WERI-Rb-1 (cell line): ENCODE measurements at places on chromosomes 13 and 19.

DNA sequence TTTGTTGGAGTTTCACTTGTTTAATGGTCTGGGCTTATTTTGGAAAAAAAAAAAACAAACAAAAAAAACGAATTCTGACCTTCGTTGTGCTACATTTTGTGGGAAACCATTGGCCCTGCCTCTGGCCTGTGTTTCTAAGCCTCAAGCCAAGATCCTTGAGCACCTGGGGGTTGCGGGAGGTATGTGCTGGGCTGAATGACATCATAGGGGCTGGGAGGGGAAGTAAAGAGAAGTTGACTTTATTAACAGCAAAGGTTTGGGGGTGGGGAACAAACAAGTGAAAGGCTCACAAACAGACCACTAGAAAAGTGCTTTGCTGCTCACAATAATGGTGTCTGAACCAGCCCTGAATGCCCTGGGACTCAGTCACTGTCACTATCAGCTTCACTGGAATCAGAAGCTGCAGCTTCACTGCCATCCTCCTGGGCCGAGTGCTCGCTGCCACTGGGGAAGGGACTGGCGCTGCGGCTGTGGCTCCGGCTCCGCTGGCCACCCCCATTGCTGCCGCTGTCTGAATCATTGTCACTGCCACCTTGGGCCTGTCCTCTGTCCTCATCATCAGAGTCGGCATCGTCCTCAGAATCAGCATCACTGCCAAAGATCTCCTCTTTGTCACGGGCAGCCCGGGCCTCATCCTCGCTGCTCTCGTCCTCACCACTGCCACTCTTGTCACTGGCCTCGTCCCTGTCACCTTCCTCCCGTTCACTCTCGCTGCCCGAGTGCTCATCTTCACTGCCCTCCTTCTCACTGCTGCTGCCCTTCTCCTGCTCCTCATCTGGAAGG, 5.1 kb downstream of the PAF1 start:
- DNase-seq, result no peak

- DNase-seq, result no peak
These were observed 4.8 kb downstream of the SYT5 start for GRCh38 chr19:55175117-55175867.

- no peak for DNase-seq
These were observed 392.8 kb downstream of the SLITRK6 start for GRCh38 chr13:85406269-85406975.

DNA sequence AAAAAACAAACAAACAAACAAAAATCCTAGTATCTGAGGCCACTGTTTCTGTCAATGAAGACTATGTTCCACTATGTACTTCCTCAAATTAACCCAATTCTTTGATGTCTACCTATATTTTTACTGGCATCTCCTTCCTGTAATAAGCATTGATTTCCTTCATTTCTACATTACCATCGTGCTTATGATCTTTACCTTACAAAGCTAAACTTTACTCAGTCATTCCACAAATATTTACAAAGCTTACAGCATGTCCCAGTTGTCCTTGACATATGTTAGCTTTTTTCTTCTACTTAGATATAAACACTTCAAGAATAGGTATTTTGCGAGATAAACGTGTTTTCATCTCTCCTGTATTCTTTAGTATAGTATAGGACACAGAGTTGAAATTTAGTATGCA, 1090.9 kb downstream of the PCDH9 start:
- DNase-seq, result no peak

- no peak for DNase-seq
These were observed 16.5 kb downstream of the RXFP2 start for GRCh38 chr13:31755803-31756212.

DNA sequence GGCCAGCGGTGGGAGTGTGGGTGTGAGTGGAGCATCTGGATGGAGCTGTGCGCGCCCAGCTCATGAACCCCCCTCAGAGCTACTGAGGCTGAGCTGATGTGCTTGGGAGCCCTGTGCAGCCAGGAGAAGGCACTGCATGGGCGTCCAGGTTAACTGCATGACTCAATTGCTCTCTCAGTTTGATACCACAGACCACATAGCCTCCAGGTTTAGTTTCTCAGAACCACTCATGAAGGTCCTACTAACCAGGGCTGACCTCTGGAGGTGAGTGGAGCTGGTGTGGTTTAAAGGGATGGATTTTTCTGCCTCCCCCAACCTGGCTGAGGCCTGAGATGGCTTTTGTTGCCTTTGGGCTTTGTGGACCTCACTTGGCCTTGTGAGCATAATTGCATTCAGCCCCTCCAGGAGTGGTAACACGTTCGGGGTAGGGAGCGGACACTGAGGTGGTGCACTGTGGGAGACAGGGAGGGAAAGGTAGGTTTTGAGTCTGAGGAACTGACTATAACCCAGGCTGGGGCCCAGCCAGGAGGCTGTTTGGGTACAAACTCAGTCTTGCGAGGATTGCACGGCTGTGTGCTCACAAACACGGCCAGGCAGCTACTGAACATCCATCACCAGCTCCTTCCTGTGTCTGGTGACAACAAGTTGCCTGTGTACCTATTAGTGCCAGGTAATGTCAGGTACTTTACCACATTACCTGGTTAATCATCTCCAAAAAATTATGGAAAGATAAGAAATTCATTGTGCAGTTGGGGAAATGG, 97.5 kb downstream of the RGCC start:
- DNase-seq, result no peak

DNA sequence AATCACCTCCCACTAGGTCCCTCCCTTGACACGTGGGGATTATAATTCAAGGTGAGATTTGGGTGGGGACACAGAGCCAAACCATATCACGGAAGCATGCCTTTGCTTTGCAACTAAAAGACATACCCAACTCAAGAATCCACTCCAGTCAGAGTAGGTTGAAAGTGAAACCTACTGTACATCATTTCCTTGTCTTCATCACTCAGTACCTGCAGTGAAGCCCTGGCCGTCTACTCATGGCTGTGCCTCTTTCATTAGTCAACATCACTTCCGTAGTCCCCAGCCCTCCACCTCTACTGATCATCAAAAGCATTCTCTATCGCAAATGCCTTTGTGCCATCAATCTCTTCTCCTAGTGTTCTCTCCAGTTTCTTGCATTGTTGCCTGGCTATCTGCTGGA, 343.1 kb upstream of the ARGLU1 start:
- DNase-seq, result no peak

DNA sequence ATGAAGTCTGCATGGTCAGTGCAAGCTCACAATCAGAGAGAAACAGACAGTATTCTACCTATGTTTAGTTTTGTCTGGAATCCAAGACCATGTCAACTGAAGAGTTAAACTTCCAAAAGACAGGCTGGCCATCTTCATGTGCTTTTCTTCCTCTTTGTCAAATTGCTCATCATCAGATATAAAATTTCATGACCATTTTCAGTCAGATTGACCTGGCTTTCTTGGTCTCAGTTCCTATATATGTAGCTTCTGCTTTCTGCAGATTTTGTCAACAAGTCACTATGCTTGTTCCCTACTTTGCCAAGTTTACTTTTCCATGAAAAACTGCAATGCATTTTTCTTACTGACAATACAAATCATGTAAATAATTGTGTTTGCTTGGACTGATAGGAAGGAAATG, 13.9 kb downstream of the SLC46A3 start:
- no peak for DNase-seq

GRCh38 chr13:48790966-48791365, 137.2 kb downstream of the CYSLTR2 start:
- no peak for DNase-seq

DNA sequence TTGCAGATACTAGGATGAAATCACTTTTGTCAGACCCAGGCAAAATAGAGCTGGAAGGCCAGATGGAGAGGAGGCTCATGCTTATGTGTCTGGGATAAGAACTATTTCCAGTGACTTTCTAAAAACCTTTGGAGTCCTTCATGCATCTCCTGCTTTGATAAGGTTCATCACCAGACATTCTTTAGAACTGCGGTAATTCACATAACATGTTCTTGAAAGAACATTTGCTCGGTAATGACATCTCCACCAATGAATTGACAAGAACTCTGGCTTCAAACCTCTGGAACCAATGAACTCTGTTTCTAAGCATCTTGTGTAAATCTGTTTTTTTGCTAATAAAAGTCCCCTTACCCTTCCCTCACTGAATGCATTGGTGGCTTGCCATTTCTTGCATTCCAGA, 112.0 kb upstream of the KL start:
- no peak for DNase-seq

DNA sequence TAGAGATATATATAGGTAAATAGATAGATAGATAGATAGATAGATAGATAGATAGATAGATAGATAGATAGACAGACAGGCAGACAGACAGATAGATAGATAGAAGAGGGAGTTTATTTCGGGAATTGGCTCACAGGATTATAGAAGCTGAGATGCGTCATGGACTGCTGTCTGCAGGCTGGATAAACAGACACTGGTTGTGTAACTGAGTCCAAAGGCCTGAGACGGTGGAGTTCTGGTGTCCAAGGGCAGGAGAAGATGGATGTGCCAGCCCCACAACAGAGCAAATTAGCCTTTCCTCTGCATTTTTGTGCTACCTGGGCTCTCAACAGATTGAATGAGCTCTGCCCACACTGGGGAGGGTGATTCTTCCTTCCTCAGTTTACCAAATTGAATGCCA, 2.7 kb downstream of the CYP4F3 start:
- DNase-seq, result no peak

DNA sequence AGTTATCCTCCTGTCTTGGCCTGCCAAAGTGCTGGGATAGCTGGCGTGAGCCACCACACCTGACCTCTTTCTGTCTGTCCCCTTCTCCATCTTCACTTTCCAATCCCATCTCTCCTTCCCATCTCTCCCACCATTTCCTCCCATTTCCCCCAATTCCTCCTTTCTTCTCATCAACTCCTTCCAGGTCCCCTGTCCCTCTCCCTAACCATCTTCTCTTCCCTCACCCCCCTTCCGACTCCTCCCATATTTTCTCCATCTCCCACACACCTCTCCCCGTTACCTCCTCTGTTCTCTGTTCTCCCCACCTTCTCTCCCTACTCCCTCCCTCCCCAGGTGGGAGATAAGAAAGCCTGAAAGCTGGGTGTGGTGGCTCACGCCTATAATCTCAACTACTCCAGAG, 40.6 kb downstream of the KEAP1 start:
- no peak for DNase-seq

GRCh38 chr19:49408816-49409440, 14.3 kb downstream of the PTH2 start:
- no peak for DNase-seq

DNA sequence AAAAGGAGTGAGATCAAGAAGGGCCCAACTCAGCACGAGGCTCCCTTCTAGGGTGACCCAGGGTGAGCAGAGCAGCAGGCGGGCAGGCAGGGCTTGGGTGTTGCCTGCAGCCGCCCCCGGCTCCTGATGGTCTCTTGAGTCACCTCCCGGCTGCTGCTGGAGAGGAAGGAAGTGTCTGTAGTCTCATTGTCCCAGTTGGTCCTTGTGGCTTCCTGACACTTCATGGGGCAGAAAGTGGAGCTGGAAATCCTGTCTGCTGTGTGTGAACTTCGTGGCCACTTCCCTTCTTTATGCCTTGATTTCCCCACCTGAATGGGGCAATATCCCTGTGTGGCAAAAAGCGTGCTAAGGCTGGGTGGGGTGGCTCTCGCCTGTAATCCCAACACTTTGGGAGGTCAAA, 2.5 kb downstream of the MAP1S start:
- DNase-seq, result no peak

- DNase-seq, result no peak
These were observed 13.6 kb downstream of the LTBP4 start for GRCh38 chr19:40614622-40615411.

- no peak for DNase-seq
These were observed 226.6 kb upstream of the MAB21L1 start for GRCh38 chr13:35703061-35703460.

DNA sequence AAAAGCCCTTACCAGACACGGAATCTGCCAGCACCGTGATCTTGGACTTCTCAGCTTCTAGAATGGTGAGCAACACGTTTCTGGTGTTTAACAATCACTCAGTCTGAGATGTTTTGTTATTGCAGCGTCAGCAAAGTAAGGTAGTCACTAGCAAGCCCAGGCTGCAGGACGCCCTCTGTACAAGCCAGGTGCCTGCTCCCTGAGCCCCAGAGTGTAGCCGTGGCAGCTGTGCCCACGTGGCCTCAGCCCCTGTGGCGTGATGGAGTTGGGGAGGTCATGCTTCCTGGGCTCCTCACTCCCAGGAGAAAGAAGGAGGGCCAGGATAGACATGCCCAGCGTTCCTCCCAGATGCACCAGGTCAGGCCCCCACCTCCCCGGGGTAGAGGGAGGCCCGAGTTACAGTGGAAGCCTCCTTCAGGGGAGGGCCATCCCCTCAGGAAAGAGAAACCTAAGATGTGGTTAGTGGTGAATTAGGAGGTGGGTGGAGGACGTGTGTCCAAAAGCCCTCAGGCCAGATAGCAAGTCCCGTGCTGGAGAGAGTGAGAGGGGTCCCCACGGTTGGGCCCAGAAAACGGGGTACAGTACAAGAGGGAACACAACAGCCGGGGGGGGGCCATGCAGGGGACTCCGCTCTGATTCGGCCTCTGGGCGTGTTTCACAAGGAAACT, 169.6 kb upstream of the SOX1 start:
- DNase-seq, result no peak

GRCh38 chr19:1483131-1483978, 4.3 kb upstream of the C19orf25 start:
- no peak for DNase-seq

DNA sequence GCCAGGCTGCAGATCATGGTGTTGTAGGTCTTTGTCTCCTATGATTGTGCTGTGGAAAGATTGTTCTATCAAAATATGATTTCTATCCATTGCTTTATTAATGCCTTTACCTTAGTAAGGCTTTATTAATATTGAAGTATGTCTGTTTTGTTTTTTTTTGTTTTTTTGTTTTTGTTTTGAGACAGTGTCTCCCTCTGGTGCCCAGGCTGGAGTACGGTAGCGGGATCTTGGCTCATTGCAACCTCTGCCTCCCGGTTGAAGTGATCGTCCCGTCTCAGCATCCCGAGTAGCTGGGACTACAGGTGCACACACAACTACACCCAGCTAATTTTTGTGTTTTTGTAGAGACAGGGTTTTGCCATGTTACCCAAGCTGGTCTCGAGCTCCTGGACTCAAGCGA, 7.7 kb downstream of the IRGC start:
- DNase-seq, result no peak

DNA sequence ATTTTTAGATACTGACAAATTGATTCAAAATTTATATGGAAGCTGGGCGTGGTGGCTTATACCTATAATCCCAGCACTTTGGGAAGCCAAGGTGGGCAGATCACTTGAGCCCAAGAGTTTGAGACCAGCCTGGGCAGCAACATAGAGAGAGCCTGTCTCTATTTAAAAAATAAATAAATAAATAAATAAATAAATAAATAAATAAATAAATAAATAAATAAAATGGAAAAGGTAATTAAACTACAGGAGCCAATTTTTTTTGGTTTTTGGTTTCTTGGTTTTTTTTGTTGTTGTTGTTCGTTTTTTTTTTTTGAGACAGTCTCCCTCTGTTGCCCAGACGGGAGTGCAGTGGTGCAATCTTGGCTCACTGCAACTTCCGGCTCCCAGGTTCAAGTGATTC, 29.4 kb upstream of the TRIM13 start:
- DNase-seq, result no peak
